ENCODE measurements at places on chromosomes 2 and 18.

DNA sequence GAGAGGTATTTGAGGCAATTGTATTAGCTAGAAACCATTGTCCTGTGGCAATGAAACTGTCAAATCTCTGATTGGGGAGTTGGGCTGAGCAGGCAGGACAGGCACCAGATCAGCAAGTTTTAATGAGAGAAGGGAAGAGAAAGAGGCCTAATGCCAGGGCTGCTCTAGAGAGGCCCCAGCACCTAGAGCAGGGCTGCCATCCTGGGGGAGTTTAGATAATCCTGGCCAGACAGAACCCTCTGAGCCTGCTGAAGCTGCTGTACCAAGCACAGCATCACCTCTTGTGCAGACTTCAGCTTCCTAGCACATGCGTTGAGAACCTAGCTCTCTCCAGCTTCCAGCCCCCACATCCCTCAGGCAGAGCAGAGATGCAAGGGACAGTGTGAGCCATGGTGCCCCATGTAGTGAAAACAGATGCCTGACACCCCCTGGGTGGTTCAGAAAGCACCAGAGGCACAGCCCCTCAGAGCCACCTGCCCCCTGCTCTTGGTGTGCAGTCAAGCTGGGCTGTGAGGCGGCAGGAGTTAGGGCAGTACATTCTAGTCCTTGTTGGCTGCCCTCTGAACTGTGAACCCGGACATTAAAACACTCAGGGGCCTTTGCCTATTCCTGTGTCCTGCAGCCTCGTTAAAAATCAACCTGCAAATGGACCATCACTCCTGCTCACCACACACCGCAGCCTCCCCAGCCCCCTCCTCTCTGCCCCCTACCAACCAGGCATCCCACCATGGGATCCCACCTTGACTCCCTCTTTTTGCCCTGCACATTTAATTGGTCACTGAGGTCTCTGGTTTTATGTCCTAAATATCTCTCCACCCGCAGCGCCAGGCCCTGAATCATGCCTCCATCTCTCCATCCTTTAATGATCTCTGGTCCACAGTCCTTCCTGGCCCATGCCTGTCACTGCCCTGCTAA, 52.7 kb downstream of the ADD2 start:
- H3K36me3 ChIP-seq = no peaks in the 10 kb centered on the region
- H3K27ac ChIP-seq = no peak overlapping the region
- no peak for DNase-seq
- peaks cover 10% of the 10 kb centered on the region for H3K27me3 ChIP-seq
- no peak overlapping the region for H3K4me3 ChIP-seq

- H3K27me3 ChIP-seq = peaks cover 11% of the 10 kb centered on the region
- H3K4me3 ChIP-seq = no peak overlapping the region
- H3K27ac ChIP-seq = no peak overlapping the region
These were observed 12.2 kb downstream of the KCNJ3 start for GRCh38 chr2:154710685-154711084.

- H3K36me3 ChIP-seq = no peaks in the 10 kb centered on the region
- no peaks in the 10 kb centered on the region for H3K27me3 ChIP-seq
- no peak for DNase-seq
- no peaks in the 10 kb centered on the region for H3K4me1 ChIP-seq
- H3K4me3 ChIP-seq = no peak overlapping the region
These were observed 195.5 kb upstream of the RAB12 start for GRCh38 chr18:8413751-8414150.

DNA sequence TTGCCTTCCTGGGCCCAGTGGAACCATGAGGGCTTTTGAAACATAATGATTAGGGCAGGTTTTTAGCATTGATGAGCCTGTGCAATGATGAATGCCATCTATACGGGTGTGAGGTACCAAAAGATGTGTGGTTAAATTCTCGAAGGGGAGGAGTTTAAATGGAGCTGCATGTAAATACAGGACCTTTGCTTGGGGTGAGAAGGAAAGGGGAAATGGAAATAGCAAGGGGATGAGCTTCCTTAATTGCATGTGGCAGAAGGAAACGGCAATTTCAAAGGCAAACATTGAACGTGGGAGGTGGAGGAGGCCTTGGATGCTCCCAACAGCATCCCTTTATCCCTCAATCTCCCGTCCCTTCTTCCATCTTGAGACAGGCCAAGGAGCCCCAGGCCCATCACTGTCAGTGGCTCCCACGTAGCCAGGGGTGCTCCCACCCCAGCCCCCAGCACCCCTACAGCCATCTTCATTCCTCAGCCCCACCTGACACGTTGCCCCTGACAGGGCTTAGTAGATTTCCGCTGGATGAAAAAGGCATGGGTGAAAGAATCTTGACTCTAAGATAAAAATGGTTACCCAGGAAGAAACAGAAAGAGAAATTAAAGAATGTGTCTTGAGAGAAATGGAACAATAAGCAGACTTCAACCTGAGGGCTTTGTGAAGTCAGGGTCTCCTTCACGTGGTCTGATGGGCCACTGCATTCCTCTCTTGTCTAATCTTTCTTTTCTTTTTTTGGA, 32.5 kb downstream of the INPP5D start:
- H3K4me1 ChIP-seq = no peaks in the 10 kb centered on the region
- DNase-seq = no peak
- no peaks in the 10 kb centered on the region for H3K27me3 ChIP-seq
- H3K4me3 ChIP-seq = no peak overlapping the region

DNA sequence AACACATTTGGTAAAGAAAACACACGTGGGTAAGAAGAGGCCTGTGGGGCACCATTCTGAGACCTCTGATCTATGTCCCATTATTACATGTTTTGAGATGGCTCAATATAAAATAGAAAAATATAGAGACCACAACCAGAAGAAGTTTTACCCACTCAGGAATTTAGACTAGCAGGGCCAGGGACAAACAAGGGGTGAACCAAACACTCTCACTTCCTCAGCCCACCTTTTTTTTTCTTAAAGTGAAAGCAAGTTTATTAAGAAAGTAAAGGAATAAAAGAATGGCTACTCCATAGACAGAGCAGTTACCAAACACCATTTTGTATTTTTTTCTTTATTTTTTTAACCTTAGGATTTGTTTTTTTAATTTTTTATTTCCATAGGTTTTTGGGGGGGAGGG, 119.0 kb upstream of the REV1 start:
- H3K36me3 ChIP-seq = no peaks in the 10 kb centered on the region
- H3K4me1 ChIP-seq = peaks cover 4% of the 10 kb centered on the region
- no peak for DNase-seq
- peaks cover 8% of the 10 kb centered on the region for H3K27me3 ChIP-seq
- H3K4me3 ChIP-seq = no peak overlapping the region
- no peak overlapping the region for H3K27ac ChIP-seq

GRCh38 chr2:159985656-159986055, 76.8 kb downstream of the PLA2R1 start:
- no peaks in the 10 kb centered on the region for H3K27me3 ChIP-seq
- H3K4me1 ChIP-seq = peaks cover 9% of the 10 kb centered on the region
- no peak for DNase-seq
- H3K36me3 ChIP-seq = no peaks in the 10 kb centered on the region
- no peak overlapping the region for H3K4me3 ChIP-seq

- no peak overlapping the region for H3K4me3 ChIP-seq
- no peaks in the 10 kb centered on the region for H3K27me3 ChIP-seq
- H3K27ac ChIP-seq = peak overlapping the region; percentile 100
- DNase-seq = no peak
These were observed 6.2 kb downstream of the COPS8 start for GRCh38 chr2:237091779-237092436.

DNA sequence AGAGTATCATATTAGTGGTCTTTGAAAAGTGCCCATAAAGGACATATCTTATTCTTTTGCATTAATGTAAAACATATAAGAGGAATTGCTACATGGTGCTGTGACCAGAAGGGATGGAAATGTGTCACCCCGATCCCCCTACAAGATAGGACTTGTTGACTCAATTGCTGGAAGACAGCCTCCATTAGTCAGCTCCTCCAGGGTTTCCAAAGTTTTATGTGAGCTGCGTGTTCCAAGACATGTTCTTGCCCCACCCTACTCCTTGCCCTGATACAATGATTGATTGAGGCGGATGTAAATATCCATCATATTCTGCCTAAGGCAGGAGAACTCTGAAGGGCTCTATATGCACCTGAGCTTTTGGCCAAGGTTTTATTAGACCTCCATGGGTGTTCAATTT, 541.0 kb upstream of the ZEB2 start:
- peaks cover 15% of the 10 kb centered on the region for H3K4me1 ChIP-seq
- H3K27ac ChIP-seq = peak overlapping the region; percentile 52
- no peak overlapping the region for H3K4me3 ChIP-seq
- no peaks in the 10 kb centered on the region for H3K27me3 ChIP-seq
- DNase-seq = peak; percentile 69

- no peaks in the 10 kb centered on the region for H3K36me3 ChIP-seq
- DNase-seq = no peak
- H3K27ac ChIP-seq = no peak overlapping the region
- H3K4me1 ChIP-seq = no peaks in the 10 kb centered on the region
- H3K27me3 ChIP-seq = no peaks in the 10 kb centered on the region
These were observed 152.7 kb downstream of the SUCLG1 start for GRCh38 chr2:84306361-84306760.

- no peaks in the 10 kb centered on the region for H3K36me3 ChIP-seq
- H3K4me3 ChIP-seq = no peak overlapping the region
- peaks cover 6% of the 10 kb centered on the region for H3K4me1 ChIP-seq
- no peak overlapping the region for H3K27ac ChIP-seq
- no peaks in the 10 kb centered on the region for H3K27me3 ChIP-seq
These were observed 429.5 kb upstream of the TNP1 start for GRCh38 chr2:217289177-217289906.

- H3K27ac ChIP-seq = no peak overlapping the region
- H3K36me3 ChIP-seq = no peaks in the 10 kb centered on the region
- H3K4me1 ChIP-seq = no peaks in the 10 kb centered on the region
- H3K27me3 ChIP-seq = no peaks in the 10 kb centered on the region
- H3K4me3 ChIP-seq = no peak overlapping the region
- no peak for DNase-seq
These were observed 154.5 kb upstream of the NRP2 start for GRCh38 chr2:205527801-205528200.

GRCh38 chr18:35469725-35470124, 28.0 kb downstream of the INO80C start:
- DNase-seq = no peak
- H3K27ac ChIP-seq = no peak overlapping the region
- no peaks in the 10 kb centered on the region for H3K27me3 ChIP-seq
- H3K4me1 ChIP-seq = no peaks in the 10 kb centered on the region
- H3K4me3 ChIP-seq = no peak overlapping the region
- H3K36me3 ChIP-seq = peaks cover 61% of the 10 kb centered on the region

DNA sequence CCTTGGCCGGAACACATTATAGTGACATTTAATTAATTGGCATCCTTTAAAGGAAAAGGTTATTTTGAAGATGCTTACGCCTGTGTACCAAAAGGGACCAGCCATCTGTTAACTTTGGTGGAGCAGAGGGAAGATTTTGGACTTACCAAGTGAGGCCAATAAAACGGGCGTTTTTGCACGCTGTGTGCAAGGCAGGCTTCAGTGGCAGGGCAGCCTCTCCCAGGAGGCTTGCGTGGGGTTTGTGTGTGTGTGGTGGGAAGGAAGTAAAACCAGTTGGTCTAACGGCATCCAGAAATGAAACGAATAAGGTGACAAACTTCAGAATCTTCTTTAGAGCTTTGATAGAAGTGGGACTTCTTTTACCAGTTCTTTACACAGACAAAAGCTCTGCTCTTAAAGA, 191.7 kb downstream of the PRKCE start:
- no peak for DNase-seq
- no peak overlapping the region for H3K4me3 ChIP-seq
- H3K27ac ChIP-seq = no peak overlapping the region

GRCh38 chr2:180980943-180981911, 822 bp downstream of the UBE2E3 start:
- peak overlapping the region; percentile 76 for H3K27ac ChIP-seq
- peak overlapping the region; percentile 96 for H3K4me3 ChIP-seq
- peaks cover 28% of the 10 kb centered on the region for H3K4me1 ChIP-seq
- H3K36me3 ChIP-seq = peaks cover 30% of the 10 kb centered on the region
- no peak for DNase-seq
- no peaks in the 10 kb centered on the region for H3K27me3 ChIP-seq

GRCh38 chr2:38997781-38998180, 108.1 kb downstream of the ARHGEF33 start:
- H3K36me3 ChIP-seq = peaks cover 47% of the 10 kb centered on the region
- no peak for DNase-seq
- peaks cover 3% of the 10 kb centered on the region for H3K4me1 ChIP-seq
- no peaks in the 10 kb centered on the region for H3K27me3 ChIP-seq

DNA sequence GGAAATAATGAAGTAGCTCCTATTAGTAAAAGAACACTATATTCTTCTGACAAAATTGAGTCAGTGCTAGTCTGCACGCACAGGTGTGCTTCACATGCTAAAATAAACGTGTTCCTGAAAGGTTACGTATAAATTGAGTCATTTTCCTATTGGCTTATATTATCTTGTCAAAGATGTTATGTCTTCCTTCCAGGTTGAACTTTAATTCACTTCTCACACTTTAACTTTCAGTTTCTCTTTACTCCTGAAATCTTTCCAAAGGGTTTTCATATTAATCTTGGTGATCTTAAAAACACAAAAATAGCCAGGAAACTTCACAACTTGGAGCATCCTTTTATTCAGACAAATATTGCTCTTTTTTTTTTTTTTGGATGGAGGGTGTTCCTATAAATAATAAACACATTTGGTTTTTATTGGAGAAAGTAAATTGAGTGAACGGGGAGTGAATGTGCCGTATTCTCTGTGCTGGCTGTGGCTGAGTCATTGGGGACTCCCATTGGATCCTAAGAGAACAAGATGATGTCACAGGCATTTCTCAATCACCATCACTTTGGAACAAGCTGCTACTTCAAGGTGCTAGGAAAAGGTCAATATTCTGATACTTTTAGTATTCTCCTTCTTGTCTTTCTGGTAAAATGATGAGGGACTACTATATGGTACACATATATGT, 150.2 kb upstream of the SPATS2L start:
- H3K4me1 ChIP-seq = no peaks in the 10 kb centered on the region
- H3K36me3 ChIP-seq = no peaks in the 10 kb centered on the region
- H3K27ac ChIP-seq = no peak overlapping the region
- no peaks in the 10 kb centered on the region for H3K27me3 ChIP-seq
- DNase-seq = no peak
- H3K4me3 ChIP-seq = peak overlapping the region; percentile 27

- H3K4me1 ChIP-seq = peaks cover 2% of the 10 kb centered on the region
- no peaks in the 10 kb centered on the region for H3K27me3 ChIP-seq
- H3K36me3 ChIP-seq = no peaks in the 10 kb centered on the region
- no peak for DNase-seq
These were observed 112.2 kb downstream of the ALPK2 start for GRCh38 chr18:58516514-58517285.

Measured in RWPE2 (cell line).